ENCODE measurements at places on chromosomes 11 and 22.

GRCh38 chr11:100715165-100715761, 28.2 kb downstream of the ARHGAP42 start:
- no peak for DNase-seq

DNA sequence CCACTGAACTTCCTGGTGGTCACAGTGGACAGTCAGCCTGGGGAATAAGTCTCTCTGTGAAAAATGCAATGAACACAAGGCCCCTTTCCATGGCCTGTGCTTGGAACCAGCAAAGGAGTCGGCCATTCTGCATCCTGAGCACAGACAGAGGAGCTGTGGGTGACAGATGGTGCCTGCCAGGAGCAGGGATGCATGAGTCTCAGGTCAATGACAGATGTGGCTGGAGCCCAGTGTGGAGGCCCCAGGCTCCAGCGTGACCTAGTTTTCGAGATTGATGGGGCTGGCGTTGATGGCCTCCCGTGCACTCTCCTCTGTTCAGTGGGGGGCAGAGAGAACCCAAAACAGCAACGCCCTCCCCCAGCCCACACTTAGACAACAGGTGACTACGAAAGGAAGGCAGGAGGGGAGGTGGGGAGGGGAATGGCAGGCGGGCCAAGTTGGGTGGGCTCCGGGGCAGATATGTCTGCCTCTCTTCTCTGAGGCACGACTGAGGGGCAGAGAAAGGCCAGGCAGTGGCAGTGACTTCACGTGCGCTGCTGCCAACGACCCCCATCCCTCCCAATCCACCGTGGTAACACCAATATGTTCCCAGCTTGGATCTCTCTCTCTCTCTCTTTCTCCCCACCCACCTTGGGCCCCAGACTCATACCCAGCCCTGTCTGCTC, 34.4 kb upstream of the CD5 start:
- DNase-seq, result no peak

DNA sequence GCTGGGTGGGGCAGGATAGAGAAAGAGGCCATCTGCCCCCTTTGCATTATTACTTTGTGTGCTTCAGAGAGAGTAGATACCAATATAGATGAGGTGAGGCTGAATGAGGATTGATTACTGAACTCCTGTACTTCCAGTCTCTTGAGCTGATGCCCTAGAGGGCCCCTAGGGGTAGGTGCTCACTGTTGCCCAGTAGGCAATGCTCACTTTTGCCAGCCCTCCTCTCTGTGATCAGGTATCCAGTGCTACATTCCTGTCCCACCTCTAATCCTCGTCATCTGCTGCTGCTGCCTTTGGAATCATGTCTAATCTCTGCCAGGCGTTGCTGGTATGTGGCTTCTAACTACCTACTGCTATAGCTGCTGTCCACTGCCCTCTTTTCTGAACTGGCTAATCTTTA, 57.2 kb downstream of the CCDC83 start:
- no peak for DNase-seq

DNA sequence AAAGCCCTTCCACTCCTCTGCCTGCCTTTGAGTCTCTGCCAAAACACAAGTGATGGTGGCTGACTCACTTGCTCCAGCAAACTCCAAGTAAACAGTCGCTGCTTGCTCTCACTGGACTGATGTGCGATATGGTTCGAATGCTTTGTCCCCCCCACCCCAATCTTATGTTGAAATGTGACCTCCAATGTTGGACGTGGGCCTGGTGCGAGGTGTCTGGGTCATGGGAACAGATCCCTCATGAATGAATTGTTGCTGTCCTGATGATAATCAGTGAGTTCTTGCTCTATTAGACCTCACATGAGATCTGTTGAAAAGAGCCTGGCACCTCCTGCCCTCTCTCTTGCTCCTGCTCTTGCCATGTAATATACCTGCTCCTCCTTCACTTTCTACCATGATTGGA, 747.9 kb downstream of the OPCML start:
- DNase-seq, result no peak

GRCh38 chr22:20312396-20313191, 7.3 kb downstream of the DGCR6L start:
- DNase-seq, result no peak

GRCh38 chr11:117005758-117006157, 92.5 kb downstream of the SIK3 start:
- DNase-seq, result no peak

DNA sequence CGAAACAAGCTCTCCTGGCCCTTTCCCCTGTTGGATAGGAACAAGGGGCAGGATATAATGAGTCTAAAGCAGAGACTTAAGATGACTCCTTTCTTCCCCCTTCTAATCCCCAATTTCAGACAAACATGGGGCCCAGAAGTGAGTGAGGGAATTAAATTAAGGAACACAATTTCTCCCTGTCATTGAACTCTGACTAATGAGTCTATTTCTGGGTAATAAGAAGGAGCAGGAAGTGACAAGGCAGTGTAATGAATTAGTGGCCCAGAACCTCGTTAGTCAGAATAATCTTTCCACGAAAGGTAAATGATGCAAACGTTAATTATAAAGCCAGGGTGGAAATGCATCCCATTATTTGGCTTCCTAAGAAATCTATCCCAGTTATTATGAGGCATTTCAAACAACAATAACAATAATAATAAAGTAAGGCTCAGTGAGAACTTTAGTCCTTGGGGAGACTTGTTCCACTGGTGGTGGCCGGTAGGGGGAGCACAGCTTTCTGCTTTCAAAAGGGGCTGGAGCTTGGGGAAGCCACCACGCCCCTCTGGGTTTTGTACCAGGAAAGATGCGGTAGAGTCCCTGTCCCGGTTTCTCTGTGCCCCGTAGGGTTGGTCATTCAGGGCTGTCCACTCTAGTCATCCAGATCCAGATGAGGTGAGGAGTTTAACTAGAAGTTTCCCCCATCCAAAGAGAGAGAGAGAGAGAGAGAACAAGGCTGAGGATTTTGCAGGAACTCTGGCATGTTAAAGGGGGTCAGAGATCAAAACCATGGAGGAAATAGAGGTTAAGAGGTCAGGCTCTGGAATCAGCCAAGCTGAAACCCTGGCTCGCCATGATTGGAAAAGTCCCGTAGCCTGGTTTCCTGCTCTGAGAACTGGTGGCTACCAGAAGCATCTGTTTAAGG, 298.3 kb downstream of the NTM start:
- DNase-seq, result no peak

DNA sequence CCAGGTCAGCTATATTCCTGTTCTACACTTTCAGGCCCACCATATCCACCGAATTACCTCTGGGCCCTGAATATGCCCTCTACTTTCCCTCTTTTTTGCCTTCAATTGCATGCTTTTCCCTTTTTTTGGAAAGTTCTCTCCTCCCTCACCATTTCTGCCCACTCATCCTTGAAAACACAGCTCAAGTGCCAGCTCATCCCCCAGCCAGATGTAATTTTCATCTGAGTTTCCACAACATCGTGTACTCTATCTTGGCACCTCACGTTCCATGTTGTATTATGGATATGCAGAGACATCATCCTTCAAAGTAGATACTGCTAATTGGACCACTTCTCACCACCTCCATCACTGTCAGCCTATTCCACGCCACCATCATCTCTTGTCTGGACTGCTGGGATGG, 129.8 kb upstream of the HSD17B12 start:
- no peak for DNase-seq

DNA sequence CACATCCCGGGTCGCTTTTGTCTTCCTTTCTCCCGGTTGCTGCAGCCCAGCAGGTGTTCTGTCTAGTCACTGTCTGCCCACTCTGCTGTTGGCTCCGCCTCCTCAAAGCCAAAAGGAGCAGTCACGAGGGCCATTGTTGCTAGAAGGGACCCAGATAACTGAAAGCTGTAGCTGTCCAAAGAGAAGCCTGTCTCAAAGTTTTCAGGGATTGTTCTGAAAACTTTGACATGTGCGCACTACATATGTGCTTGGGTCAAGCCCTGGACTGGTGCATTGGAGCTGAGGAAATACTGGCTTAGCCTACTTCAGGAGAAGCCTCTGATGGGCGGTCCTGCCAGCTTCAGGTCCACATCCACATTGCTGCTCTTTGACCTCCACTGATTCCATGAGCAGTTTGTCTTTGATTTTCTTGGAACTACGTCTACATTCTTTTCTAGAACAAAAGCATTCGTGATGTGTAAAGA, 8.8 kb upstream of the OR2AT4 start:
- no peak for DNase-seq

DNA sequence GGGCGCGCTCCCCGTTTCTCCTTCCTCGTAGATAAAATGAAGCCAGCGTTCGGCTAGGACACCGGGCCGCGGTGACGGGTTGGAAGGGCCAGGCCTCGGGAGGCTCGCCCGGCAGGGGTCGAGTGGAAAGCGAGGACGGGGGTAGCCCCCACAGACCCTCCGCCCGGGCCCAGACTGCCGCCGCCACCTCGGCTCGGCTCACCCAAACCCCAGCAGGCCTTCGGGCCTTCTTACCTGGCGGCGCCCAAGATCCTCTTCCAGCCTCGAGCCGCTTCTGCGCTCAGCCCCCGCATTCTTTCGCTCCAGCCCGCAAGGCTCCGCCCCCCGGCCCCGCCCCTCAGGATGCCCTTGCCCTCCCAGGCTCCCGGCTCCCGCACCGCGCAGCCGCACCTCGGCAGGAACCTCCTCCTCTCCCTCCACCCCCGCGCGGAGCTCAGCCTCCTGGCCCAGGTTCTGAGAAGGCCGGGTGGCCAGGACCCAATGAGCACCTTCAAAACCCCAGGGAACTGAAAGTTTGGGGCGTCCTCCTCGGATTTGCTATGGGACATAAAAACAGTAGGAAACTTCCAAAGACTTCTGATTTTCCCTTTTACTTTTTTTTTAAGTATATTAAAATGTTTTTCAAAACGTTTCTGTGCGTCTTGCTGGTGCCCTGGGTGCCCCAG, at the start of gene CD59:
CD59 (minus strand) TSS at position 276 of the 665 bp plus-strand sequence. CDS start 13,978 bp downstream, outside the sequence.
- DNase-seq, result peak; percentile 92

DNA sequence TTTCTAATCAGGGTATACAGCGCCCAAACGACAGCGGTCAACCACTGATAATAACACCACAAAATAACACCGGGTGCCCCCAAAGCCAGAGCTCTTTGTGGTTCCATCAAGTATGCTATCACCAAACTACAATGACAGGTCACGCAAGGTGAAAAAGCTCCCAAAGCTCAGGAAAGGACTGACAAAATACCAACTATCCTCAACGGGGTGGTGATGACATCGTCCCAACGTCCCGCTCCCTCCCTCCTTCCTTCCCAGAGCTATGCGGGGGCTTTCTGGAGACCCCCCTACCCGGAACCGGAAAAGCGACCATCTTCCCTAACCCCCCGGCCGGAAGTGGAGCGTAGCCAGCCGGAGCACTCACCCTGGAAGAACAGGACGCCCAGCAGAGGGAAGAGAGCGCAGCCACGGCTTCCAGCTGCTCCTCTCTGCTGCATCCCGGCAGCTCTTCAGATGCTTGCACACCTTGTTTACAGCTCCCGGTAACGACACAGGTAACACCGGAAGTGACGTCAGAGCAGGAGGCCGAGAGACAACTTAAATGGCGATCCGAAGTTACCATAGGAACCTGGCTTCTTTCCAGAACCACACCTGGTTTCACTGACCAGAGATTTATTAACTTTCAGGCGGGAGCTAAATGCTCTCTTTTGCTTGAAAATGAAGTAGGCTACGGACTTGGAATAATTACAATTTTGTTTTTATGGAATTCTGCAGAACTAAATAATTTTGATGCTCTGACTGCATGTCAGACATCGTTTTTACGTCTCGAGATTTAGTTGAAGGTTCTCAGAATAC, at the start of gene MPZL3:
MPZL3 (minus strand) TSS at position 508 of the 795 bp plus-strand sequence; CDS start at position 437, 71 bp downstream.
- peak; percentile 94 for DNase-seq

GRCh38 chr22:25475257-25476022, 89.0 kb upstream of the GRK3 start:
- DNase-seq, result peak; percentile 77

DNA sequence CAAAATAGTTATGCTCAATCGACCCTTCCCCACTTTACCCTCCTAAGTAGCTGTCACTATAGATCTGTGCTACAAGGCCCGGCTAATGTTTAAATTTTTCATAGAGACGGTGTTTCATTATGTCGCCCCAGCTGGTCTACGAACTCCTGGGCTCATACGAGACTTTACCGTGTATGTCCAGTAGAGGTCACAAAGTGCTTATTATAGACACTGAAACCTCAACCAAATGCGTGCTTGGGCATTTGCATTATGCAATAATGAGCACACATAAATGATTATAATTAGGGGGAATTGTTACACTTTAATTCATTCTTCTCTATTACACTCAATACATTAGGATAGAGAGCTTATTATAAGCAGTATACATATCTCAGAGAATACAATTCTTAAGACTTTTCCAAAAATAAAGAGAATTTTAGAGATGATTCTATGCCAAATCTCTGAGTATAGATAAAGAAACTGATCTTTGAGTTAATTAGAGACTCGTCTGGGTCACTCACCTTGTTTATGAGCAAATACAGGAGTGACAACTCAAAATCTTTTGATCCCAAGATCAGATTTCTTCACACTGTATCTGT, 12.5 kb upstream of the MRPL16 start:
- DNase-seq, result peak; percentile 23

DNA sequence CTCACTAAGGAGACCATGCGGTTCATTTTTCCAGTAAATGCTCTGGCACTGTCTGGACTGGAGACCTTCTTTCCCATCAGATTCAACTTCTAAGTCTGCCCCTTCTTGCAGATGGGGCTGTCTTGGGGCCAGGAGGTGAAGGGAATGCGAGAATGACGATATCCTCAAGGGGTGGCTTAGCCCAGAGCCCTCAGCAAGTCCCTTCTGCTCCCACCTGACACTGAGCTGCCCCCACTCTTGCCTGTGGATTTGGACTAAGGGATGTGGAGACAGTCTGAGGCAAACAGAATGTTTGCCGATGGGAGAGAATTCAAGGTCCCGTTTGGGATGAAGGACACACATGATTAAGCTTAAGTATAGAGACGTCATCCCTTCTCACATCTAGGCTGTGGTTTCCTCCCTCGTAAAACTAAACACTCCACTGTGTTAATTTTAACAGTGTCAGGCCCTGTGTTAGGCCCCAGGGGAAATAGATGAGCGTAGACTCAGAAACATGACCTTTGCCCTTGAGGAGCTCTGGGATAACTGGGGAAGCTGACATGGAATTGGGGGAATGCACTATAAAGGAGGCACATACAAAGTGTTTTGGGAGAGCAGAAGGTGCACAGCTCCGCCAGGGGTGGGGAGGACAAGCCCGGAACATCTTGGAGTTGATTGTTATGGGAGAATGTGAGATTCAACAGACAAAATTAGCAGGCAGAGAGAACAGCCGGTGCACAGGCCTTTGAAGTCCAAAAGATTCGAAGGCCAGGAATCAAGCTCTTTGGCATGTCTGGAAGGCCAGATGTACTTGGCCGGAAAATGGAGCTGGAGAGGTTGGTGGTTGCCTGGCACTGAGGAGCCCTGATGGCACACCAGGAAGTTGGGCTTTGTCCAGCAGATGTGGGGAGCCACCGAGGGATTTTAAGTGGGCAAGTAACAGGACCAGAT, 71.6 kb downstream of the ST3GAL4 start:
- DNase-seq, result no peak

DNA sequence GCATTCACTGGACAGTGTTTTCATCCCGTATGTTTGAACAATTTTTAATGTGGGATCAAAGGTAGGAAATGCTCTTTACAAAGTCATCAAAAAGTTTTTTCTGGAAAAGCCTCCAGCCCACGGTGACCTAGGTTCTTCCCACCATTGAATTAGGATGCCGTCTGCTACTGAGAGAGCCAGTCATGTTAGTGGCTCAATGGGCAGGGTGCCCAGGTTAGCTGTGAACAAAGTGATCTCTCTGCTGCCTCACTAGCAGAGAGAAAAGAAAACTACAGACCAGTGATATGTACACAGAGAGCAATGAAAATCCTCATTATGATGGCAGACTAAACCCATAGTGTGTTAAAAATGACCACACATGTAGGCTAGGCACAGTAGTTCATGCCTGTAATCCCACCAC, 32.4 kb downstream of the KCNQ1 start:
- DNase-seq, result peak; percentile 13

- no peak for DNase-seq
These were observed 5.3 kb downstream of the BIRC3 start for GRCh38 chr11:102322560-102322959.
